ENCODE measurements at places on chromosomes 4 and X.

- peak; percentile 68 for DNase-seq
These were observed 202.9 kb upstream of the NPY2R start for GRCh38 chr4:155005395-155006090.

- no peak for DNase-seq
These were observed 93.3 kb downstream of the PHOX2B start for GRCh38 chr4:41655177-41655576.

DNA sequence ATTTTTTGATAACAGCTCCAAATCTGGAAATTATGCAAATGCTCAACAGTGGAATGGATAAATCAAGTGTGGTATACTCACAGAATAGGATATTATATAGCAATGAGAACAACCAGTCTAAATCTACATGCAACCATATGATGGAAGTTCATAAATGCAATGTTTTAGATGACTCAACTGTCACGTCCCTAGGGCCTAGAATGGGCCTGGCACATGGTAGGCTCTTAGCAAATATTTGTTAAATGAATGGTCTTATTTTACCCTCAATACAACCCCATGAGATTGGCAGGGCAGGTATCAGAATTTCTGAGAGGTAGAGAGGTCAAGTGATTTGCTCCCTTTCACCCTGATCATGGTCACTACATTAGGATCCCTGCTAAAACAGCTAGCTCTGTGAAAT is 14.6 kb upstream of the NKX3-2 start:
- no peak for DNase-seq

DNA sequence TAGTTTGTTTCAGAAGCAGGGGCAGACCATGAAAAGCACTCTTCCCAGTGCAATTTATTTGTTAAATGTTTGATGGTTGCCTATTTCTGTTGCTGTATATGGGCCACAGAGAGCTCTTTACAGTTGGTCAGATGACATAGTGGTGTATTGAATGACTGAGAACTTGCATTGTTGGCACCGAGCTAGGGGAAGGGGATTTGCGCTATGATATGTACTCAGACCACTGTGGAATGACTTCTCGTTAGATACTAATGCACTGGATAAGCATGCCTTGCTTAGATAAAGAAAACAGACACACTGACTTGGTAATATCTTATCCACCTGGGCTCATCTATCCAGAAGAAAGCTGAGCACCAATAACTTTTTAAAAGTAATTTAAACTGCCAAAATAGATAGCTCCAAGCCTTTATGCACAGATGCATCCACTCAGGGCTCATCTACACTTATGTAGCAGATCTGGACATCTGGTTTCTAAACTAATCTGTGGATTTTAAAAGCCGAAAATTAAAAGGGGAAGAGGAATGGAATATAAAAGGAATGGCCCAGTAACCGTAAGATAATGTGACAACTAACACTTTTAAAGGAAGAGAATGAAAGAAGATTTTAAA is 132.7 kb downstream of the GATB start:
- DNase-seq, result no peak

DNA sequence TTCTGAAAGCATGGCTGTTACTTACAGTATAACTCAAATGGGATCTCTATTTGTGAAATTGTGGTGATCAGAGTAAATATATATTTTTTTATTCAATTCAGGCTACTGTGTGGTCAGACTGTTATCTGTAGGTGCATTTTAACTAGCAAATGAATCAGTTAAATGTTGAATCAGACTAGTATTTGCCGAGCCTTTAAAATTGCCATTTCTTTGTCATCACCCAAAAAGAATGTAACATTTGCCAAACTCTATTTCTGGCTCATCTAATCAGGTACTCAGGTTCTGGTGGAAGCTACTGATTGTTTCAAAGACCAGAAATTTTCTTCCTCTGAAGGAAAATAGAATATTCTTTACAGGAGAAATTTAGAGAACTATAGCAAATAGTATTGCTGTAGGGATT is 1.8 kb upstream of the NAA15 start:
- no peak for DNase-seq

DNA sequence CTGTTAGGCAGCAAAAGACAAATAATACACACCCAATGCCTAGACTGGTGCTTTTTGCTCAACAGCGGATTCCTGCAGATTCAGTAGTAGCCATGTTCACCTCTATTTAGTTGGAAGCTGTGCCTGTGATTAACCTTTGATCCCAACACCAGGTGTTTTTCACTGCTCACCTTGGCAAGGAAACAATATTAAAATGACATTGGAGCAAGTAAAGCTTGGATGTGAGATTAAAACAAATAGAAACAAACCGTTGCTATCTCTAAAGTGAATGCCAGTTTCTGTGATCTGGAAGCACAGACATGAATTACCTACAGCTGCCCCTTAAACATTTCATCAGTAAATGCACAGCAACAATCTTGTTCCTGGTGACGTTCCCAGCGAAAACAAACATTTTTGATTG is 35.7 kb downstream of the MAGEB17 start:
- DNase-seq, result no peak

GRCh38 chr4:63717384-63717783 is 691.9 kb downstream of the TECRL start:
- no peak for DNase-seq

GRCh38 chrX:40719731-40720130 is 15.6 kb downstream of the MED14 start:
- DNase-seq, result no peak

- no peak for DNase-seq
These were observed 62.4 kb upstream of the BMPR1B start for GRCh38 chr4:94695384-94695783.

GRCh38 chrX:69214463-69214862 is 49.2 kb upstream of the PJA1 start:
- DNase-seq, result no peak

DNA sequence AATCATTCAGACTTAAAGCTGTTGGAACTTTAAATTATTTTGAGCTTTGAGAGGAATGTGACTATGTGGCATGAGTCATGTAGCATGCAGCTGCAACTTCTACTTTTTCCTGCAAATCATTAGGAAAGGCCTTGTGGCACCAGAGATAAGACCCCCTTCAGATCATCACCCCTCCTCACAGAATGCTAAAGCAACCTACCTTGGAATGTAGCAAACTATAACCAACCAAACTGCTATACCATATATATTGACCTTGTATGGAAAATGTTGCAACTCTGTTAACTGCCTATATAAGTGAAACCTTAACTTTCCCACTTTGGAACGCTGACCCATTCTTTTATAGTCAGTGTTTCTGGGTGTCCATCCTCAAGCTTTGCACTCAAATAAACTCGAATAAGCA is 32.0 kb downstream of the ATXN3L start:
- no peak for DNase-seq

- DNase-seq, result no peak
These were observed 2.7 kb downstream of the SLC39A8 start for GRCh38 chr4:102342404-102343074.

DNA sequence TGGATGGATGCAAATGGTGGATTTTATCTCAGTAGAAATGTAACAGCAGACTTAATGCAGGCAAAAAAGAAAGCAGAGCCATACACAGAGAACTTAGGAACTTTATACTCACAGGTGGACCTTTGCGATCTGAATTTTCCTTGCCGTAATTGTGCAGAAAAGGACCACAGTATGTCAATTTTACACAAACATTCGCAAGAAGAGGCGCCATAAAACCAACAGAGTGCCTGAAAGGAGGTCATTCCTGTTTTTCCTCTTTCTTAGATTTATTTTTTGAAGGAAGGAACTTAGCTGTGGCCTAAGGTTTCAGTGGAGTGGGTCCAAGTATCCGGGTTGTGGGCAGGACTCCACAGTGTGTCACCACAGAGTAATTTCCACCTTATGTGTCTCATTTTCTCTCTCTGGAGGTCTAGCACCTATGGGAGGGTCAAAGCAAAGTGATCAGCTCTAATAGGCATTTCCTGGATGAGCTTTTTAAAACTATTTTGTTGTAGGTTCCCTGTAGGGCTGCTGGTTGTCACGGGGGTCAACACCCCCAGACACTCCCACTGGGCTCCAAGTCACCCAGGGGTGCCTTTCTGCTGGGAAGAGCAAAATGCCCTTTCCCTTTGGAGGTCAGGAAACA is 24.7 kb upstream of the PBDC1 start:
- DNase-seq, result peak; percentile 19

GRCh38 chrX:23694606-23695005 is 27.3 kb downstream of the PRDX4 start:
- DNase-seq, result peak; percentile 4

GRCh38 chr4:26812049-26812714 is 48.5 kb upstream of the STIM2 start:
- no peak for DNase-seq

DNA sequence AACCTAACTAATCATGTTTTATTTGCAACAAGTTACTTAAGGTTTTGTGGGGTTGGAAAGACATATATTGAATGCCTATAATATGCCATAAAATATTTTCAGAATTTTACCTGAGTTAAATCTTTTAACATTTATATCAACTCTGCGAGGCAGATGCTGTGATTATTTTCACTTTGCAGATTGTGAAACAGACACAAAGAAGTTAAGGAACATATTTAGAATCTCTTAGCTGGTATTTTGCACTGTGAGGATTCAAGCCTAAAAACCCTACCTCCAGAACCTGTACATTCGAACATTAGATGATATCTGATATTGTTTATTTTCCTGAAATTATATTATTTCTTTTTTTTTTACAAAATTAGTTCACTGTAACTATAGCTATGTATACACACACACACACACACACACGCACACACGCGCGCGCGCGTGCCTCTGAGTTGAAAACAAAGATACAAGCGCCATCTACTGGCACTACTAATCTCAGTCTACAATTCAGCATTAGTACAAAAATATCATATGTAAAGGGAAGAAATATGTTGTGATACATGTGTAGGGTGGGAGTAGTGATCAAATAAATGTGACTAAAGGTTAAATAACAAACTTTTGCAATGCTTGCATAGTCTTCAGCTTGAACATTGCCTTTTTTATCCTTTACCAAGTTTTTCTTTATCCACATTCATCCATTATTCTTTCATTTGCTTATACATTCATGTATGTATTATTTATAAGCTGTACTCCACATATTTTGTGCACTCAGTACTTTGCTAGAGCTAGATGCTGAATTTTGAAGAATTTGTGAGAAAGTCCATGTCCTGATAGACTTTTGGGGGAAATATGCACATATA is 61.5 kb downstream of the ANXA10 start:
- peak; percentile 28 for DNase-seq

DNA sequence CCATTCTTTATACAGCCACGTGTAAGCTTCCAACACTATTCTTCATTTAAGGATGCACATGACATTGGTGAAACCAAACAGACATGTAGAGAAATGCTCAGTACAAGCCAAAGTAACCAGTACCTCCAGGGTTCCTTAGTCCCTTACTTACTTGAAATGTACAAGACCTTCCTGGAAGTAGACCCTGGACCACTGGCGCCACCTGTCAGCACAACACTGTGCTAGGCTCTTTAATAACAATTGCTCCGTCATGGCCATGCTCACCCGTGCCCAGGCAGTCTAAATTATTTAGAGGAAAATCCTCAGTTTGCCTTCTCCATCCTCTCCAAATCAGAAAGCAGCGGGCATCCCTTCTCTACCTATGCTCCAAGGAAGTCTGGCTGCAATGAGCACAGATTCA is 52.7 kb downstream of the ADGRA3 start:
- no peak for DNase-seq

GRCh38 chr4:168558599-168558998 is 61.7 kb downstream of the PALLD start:
- DNase-seq, result peak; percentile 87

DNA sequence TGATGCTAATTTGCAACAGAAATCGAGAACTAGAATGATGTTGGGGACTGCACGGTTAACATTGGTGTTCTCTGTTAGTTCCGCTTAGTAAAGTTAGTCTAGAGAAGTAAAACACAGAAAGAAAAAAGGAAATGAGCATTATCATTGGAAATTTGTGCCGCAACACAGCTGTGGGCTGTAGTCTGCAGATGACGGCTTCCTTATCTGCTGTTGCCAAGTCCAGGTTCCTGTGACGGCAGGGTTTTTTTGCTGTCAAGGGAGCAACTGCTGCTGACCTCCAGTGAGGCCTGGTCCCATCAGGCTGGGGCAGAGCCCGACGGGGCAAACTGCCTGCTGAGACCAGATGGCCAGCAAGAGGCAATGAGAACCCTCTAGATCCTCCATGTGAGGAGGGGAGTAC is 38.9 kb upstream of the PHEX start:
- DNase-seq, result no peak

- DNase-seq, result no peak
These were observed 299.1 kb upstream of the BMP3 start for GRCh38 chr4:80731436-80731835.

- DNase-seq, result no peak
These were observed 329.5 kb downstream of the GRIA2 start for GRCh38 chr4:157550028-157550427.

DNA sequence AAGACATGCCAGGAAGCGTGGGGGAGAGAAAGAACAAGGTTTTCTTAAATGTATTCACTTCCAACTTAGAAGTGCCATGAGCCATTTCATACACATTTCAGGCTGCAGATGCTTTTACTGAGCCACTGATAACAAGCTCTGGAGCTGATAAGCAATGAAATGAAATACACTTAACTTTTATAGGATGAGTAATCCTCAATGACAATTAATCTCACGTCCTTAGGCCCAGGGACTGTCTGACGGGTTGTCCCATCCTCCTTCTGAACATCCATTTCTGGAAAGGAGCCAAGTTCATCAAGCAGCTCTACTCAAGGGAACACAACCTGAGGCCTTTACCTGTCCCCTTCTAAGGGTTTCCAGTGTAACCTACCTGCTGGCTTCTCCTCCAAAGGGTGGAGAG is 121.2 kb downstream of the PARM1 start:
- DNase-seq, result no peak
